GM06990 (cell line): ENCODE measurements at places on chromosomes 7 and 10.

DNA sequence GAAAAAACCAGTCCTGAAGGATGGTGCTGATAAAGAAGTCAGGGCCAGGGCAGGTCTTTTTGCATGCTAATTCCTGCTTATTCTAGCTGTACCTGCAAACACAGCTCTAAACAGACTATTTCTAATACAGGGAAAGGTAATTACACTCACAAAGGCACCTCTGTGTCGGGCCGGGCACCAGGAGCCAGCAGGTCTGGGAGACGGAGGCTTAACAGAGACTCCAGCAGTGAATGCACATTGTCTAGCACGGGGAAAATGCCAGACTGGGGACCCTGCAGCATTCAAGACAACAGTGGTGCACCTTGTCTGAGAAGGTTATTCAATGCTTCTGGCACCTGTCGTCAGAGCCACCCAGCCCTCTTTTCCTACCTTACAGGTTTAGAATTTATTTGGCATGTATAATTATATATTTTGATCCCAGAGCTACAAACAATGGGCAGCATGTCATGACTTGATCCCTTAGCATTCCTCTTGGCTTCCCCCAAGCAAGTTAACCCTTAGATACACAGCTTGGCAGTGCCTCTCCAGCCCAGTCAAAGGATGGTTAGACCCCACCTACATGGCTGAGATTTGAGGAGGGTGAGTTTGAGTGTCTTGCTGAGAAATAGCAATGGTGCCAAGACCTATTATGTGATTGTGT, 185.2 kb downstream of the SLC25A13 start:
- DNase-seq: no peak

- DNase-seq: no peak
Observed at GRCh38 chr7:26186364-26187311, 13.9 kb downstream of the HNRNPA2B1 start.

GRCh38 chr7:2108501-2109250, 124.1 kb downstream of the MAD1L1 start:
- DNase-seq: no peak

DNA sequence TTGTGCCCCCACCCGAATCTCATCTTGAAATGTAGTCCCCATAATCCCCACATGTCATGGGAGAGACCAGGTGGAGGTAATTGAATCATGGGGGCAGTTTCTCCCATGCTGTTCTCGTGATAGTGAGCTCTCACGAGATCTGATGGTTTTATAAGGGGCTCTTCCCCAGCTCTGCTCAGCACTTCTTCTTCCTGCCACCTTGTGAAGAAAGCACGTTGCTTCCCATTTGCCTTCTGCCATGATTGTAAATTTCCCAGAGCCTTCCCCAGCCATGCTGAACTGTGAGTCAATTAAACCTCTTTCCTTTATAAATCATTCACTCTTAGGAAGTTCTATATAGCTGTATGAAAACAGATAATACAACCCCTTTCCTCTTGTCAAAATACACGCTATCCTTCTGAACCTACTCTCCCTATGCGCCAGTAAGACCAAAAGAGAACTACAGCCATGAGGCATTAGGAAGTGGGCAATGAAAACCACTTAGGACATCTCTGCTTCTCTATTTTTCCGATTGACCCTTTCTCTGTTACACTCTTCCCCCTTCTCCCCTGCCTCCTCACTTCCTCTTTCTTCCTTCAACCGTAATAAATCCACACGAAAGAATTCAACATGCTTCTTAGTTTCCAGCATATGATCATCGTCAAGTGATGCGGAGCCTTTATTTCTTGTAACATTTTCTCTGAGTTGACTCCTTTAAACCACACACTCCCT, 101.2 kb upstream of the WDR11 start:
- DNase-seq: no peak

DNA sequence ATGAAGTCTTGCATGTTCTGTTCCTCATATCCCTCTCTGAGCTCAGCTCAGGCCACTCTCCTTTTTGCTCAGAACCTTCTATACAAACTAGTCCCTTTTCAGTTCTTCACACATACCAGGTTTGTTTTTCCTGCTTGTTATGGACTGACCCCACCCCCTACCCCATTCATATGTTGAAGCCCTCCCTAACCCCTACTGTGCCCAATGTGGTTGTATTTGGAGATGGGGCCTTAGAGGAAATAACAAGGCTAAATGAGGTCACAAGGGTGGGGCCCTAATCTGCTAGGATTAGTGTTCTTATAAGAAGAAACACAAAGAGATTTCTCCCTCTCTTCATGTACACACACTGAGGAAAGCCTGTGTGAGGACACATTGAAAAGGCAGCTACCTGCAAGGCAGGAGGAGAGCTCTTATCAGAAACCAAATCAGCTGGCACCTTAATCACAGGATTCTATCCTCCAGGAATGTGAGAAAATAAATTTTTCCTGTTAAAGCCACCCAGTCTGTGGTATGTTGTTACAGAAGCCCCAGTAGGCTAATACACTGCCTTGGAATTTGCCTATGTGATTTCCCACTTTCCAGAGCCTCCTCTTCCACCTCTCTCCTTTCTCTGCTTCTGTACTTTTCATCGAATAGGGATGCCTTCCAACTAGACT, 67.3 kb upstream of the DNAJB12 start:
- no peak for DNase-seq

- DNase-seq: no peak
Observed at GRCh38 chr10:78785066-78785465, 283.7 kb upstream of the ZMIZ1 start.

GRCh38 chr10:77898323-77899079, 28.1 kb downstream of the DLG5 start:
- DNase-seq: peak; percentile 28
